ENCODE measurements at places on chromosomes 4 and X. TPM values are rescaled to one million over a fixed set of nuclear protein-coding genes. Genes with fewer than 3 reads are reported as not detected.

Gene KLB
- 1.0 TPM for total RNA-seq

Gene ZFX
- 29.7 TPM for total RNA-seq

Gene SOWAHD
- total RNA-seq, result 1.6 TPM

Gene FAM184B
- total RNA-seq, result 4.2 TPM

Gene STATH
- not detected for total RNA-seq

Gene NLGN4X
- 1.6 TPM for total RNA-seq

Gene THAP9
- total RNA-seq, result 9.9 TPM

Gene ZNF827
- 9.4 TPM for total RNA-seq

Gene CFI
- total RNA-seq, result 5.7 TPM

Gene SPOCK3
- total RNA-seq, result 1.0 TPM

Gene FAT4
- 66.3 TPM for total RNA-seq

Gene INTS6L
- 11.5 TPM for total RNA-seq

Gene OCIAD2
- total RNA-seq, result 10.4 TPM

Gene BMPR1B
- 22.4 TPM for total RNA-seq

Gene SCFD2
- 16.2 TPM for total RNA-seq

Gene BMP15
- total RNA-seq, result not detected

Gene GPC4
- 49.1 TPM for total RNA-seq

Gene CT45A1
- total RNA-seq, result not detected

Gene AFF2
- 2.6 TPM for total RNA-seq

Gene CXCL10
- total RNA-seq, result 4.7 TPM

Gene HPRT1
- 14.1 TPM for total RNA-seq

Gene TMEM185A
- 25.6 TPM for total RNA-seq

Gene RTL9
- 0.52 TPM for total RNA-seq

Gene NXF2B
- not detected for total RNA-seq

Gene AFM
- total RNA-seq, result not detected

Gene FAM47B
- total RNA-seq, result not detected

Gene SRPX
- total RNA-seq, result 39.7 TPM

Gene YY2
- total RNA-seq, result 1.6 TPM

Gene SCRG1
- total RNA-seq, result 1.0 TPM

Gene SOX3
- total RNA-seq, result not detected

Gene ZMAT1
- total RNA-seq, result 1.0 TPM

Gene ASMT
- not detected for total RNA-seq

Gene PNCK
- not detected for total RNA-seq

Gene SPATA4
- 0.52 TPM for total RNA-seq

Gene DMRTC1B
- not detected for total RNA-seq

Gene DRD5
- under 0.01 TPM for total RNA-seq

Gene CT45A3
- not detected for total RNA-seq

Gene MSX1
- total RNA-seq, result 1.6 TPM

Gene KDR
- 49.1 TPM for total RNA-seq

Gene TENT5D
- not detected for total RNA-seq

Gene STK26
- total RNA-seq, result 24.5 TPM

Gene NPY5R
- not detected for total RNA-seq

Gene DSPP
- total RNA-seq, result not detected

Gene RHOXF1
- not detected for total RNA-seq

Gene IL2
- not detected for total RNA-seq

Gene UGT2B11
- not detected for total RNA-seq

Gene TENM3
- total RNA-seq, result 29.7 TPM

Gene PROM1
- 40.2 TPM for total RNA-seq

Gene MAGEA1
- not detected for total RNA-seq

Gene POF1B
- total RNA-seq, result under 0.01 TPM

Data from skeletal muscle tissue (tissue), 5 donors.